ENCODE measurements at places on chromosomes 16 and 17.

GRCh38 chr16:1154291-1154886, 1.5 kb downstream of the CACNA1H start:
- no peak for DNase-seq

GRCh38 chr17:3512505-3513171, 36.8 kb downstream of the ASPA start:
- no peak for DNase-seq

DNA sequence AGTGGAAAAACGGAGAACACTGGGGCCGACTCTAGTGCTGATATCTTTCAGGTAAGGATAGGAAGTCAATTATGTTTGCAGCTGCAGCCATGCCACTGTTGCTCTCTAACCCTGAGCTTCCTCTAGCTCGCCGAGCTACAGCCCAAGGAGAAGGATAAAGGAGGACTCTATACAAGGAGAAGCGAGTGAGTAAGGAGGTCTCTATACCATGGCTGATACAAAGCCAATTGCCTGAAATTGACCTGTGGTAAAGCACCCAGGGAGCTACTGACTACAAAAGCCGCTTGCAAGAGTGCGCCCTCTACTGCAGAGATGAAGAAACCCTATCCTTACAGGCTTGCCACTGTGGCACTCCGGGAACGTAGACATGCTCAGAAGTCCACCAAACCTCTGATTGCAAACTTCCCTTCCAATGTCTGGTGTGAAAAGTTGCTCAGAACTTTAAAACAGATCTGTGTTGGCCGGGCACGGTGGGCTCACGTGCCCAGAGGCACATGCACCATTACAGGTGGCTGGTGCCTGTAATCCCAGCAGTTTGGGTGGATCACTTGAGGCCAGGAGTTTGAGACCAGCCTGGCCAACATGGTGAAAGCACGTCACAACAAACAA, 10.8 kb upstream of the SLC46A1 start:
- peak; percentile 65 for DNase-seq

DNA sequence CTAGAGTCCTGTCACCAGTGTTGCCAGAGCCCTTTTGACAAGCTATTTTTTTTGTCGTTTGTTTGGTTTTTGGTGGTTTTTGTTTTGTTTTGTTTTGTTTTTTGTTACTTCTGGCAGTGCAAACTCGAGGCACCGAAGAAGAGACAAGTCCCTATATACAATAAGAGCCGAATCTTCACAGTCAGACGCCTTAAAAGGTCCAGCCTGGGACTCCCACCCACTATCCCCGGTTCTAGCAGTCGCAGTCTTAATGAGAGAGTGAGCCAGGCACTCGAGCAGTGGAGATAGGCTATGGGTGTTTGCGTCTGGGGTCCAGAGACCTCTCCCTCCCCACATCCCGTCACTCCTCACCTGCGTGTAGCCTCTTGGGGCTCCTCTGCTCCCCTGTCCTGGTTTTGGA, 1.9 kb downstream of the OR1F1 start:
- no peak for DNase-seq

DNA sequence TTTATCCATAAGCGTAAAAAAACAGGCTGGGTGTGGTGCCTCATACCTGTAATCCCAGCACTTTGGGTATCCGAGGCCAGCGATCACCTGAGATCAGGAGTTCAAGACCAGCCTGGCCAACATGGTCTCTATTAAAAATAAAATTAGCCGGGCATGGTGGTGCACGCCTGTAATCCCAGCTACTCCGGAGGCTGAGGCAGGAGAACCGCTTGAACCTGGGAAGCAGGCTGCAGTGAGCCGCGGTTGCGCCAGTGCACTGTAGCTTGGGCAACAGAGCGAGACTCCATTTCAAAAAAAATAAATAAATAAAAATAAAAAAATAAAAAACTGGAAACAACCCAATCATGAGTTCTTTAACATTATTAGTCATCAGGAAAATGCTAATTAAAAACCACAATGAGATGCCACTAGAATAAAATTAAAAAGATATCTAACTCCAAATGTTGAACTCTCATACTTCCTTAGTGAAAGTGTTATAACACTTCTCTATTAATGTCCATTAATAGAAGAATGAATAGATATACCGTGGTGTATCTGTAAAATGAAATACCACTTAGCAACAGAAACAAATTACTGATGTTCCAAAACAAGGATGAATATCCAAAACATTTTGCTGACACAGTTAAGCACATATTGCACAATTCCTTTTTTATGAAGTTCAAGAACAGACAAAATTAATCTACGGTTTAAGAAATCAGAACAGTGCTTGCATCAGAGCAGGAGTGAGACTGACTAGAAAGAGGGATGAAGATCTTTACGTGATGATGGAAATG, 13.1 kb downstream of the MPHOSPH6 start:
- no peak for DNase-seq

GRCh38 chr17:38919316-38920078, 5.9 kb upstream of the LASP1NB start:
- DNase-seq = no peak

DNA sequence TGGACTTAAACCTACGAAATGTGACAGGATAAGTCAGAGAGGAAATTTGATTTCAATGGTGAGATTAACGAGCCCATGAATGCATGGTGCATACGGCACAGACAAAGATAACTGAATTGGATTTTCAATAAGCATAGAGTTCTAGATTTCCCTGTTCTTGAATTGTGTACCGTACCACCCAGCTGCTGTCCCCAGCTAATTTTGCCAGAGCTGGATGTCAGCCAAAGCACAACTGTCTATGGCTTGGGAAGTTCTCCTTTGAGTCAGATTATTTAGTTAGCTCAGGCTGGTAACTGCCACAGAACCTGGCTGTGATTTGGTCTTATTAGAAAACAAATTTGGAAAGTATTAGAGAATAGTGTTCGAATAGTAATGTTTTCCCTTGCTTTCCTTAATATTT, 143.1 kb downstream of the CDH13 start:
- no peak for DNase-seq

DNA sequence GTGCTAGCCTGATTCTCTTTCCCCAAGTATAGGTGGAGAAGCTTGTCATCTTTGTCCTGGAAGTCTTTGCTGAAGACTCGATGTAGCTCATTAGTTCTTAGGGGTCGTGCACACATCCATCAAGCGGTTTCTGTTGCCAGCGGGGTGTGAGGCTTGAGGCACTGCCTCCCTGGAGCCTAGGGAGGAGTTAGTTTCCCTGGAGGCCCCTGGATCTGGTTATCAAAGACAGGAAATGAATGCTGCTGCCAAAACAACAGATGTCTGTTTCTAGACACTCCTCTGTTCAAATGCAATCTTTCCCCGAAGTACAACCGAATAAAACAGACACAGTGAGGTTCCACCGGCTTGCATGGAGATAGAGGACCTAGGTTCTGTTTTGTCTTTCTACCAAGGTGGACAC, 17.5 kb downstream of the HS3ST4 start:
- DNase-seq = no peak

- DNase-seq = no peak
Observed at GRCh38 chr17:58414596-58414997, 2.7 kb downstream of the RNF43 start.

GRCh38 chr17:48678141-48678971, 44.0 kb downstream of the PRAC1 start:
- DNase-seq = peak; percentile 89

GRCh38 chr16:79534143-79534542, 66.4 kb downstream of the MAF start:
- no peak for DNase-seq

- no peak for DNase-seq
Observed at GRCh38 chr17:62750631-62751051, 57.5 kb downstream of the MARCHF10 start.

DNA sequence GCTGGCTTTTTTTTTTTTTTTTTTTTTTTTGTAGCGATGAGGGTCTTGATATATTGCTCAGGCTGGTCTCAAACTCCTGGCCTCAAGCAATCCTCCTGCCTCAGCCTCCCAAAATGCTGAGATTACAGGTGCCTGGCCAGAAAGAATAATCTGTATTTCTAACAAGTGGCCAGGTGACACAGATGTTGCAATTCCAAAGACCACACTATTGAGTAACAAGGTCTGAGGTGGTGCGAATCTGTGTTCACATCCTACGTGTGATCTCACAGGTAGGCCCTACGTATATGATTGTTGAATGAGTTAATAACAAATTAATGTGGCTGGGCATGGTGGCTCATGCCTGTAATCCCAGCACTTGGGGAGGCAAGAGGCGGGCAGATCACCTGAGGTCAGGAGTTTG, 33.3 kb downstream of the OTOA start:
- no peak for DNase-seq

DNA sequence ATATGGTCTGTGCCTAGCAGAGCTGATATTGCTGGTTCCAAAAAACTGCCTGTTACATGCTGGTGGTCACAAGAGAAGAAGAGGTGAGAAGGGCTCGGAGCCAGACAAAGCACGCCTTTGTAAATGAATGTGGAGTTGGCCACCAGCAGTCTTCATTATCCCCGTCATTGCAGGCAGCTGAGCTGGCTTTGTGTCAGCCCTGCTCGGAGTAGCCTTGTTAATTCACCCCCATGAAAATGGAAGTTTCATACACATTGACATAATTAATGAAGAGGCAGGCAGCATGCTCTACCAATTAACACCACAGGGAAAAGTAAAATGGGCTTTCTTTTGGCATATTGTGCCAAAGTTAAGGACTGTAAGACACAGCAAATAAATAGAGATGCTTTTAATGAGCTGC, 113.7 kb upstream of the RBFOX1 start:
- DNase-seq = no peak

DNA sequence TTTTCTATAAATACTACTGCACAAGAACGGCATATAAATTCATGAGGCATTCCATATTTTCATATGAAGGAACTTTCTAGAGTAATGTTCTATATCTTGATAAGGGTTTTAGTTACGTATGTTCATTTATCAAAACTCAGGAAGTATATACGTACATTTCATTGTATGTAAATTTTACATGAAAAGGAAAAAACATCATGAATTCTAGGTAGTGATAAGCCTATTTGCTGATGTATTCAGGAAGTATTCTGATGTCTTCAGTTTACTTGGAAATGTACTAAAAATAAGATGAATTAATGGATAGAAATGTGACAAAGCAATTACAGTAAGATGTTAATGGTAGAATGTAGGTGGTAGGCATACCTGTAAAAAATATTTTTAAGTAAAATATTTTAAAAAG, 4.7 kb downstream of the DGKE start:
- DNase-seq = no peak

GRCh38 chr17:1648173-1648962, 1.3 kb downstream of the RILP start:
- peak; percentile 43 for DNase-seq

GRCh38 chr17:43342589-43342890, 56.3 kb upstream of the ARL4D start:
- no peak for DNase-seq

Data from HEK293T (cell line).